ENCODE measurements at places on chromosomes 11 and 22.

DNA sequence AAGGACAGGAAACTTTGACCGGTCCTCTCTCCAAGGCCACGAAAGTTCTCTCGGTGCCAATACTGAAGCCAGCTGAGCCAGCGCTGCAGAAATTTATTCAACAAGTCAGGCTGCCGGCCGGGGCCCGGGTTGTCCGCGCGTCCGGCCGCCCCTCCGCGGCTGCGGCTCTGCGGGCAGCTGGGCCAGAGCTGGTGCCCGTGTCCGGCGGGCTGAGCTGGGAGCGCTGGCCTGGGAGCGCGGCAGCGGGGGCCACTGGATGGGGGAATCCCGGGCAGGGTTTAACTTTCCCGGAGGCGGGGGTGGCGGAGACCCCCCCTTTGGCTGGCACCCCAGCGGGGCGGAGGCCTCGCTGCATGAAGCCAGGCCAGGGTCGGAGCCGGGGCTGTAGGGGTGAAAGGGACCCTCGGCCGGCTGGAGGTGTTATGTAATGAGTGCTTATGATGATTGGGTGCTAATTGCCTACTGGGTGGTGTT lies 12.3 kb upstream of the CACNA1I start:
- no peak for DNase-seq

DNA sequence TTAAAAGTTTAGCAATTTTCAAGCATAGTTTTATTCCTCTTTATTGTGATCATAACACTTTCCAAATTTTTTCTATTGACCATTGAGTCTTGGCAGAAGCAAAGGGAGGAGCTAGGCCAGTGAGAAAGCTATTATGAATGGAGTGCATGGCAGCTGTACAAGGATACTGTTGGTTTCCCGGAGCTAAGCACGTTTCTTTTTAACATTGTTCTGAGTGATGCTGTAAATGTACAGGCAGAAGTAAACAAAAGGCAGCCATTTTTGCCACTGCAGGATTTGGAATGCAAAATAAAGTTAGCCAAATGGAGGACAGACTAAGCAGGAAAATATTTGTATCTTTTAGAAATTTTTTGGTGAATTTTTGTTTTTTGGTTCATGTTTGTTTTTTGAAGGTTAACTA lies 16.2 kb downstream of the CBL start:
- no peak for DNase-seq

DNA sequence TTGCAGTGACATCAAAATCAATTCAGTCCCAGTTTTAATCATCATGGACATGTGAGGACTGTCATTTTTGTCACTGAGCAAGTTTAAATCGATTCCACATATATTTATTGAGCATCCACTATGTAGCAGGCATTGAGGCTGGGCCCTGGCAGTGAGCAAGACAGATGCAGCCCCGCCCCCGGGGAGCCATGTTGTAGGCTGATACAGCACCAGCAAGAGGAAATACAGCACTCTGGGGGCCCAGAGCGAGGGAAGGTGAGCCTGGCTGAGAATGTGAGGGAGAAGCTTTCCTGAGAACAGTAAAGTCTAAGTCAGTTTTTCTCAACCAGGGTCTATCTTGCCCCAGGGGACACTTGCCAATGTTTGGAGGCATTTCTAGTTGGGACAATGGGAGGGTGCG lies 108.6 kb upstream of the ASPHD2 start:
- DNase-seq = no peak

- DNase-seq = peak; percentile 13
Observed at GRCh38 chr11:46916286-46917108, 1.9 kb downstream of the LRP4 start.

DNA sequence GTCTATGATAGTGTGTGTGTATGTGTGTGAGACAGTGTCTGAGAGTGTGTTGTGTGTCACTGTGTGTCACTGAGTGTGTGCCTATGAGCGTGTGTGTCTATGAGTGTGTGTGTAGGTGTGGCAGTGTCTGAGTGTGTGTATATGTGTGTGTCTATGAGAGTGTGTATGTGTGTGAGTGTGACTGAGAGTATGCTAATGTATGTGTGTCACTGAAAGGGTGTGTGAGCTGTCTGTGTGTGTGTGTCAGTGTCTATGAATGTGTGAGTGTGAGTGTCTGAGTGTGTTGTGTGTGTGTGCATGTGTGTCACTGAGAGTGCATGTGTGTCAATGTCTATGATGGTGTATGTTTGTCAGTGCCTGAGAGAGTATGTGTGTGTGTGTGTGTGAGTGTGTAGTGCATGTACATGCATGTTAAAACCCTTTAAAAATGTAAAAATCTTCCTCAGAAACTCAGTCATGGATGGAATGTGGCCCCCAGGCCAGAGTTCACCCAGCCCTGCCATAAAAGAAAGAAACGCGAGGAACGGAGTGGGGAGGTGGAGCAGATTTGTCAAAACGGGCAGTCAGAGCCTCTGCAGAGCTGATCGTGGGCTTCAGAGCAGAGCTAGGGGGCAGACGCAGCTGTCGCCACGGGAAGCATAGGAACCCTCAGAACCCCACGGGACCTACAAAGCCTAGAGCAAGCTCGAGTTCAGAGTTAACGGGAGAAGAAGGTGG lies 218.8 kb downstream of the CTTN start:
- no peak for DNase-seq

DNA sequence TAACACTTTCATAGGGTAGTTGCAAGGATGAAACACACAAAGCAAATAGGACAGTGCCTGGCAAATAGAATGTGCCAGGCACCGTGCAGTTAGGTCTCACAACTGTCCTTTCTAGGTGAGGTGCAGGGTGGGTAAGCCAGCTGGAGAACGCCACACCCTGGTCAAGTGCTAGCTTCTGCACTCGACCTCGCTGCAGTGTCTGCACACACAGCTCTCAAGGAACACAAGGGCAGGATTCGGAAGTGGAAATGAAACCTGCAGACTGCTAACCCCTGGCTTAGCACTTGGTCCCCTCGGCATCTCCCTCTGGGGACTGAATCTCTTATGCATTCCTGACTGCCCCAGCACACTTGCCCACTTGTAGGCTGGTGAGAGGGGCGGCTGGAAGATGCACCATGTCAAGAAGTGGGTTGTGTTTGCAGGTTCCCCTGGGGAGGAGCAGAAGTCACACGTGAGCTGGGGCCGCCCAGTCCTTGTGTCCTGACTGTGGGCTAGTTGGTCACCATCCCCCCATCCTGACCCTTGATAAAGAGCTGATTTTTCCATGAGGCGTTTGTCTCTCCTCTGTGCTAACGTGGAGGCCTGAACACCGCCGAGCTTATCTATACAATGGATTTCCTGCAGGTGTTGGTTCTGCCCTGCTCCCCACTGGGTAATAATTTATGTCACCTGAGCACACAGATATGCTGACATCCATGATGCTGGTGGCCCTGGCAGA lies 89.0 kb downstream of the MICAL2 start:
- no peak for DNase-seq

DNA sequence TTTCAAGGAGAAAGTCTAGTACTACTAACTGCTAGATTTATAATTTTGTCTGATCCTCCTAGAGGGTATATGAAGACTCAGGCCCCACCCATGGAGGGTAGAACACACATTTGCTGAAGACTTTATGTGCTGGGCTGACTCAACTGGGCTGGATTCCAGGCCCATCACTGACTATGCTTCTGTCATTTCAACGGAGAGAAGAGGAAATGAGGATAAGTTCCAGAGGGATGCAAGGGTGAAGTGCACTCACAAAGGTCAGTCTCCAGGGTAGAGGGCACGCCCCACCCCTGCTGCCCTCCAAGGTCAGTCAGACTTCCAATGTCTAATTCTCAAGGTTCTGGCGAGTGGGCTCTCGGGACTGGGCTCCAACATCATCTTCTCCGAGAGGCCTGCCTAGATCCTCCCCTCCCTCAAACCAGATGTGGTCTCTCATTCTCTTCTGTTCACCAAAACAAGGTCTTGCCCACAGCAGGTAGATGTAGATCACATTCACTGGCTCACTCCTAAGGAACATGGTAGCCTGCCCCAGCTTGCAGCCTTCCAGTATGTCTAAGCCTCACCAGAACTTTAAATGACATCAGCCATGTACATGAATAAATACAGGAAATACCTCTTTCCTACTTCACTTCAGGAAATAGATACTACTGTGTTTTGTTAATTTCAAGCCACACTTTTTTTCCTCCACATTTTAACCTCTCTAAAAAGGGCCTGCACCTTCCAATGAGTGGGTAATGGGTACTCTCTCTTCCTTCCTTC lies 7.3 kb upstream of the C11orf86 start:
- no peak for DNase-seq

- DNase-seq = no peak
Observed at GRCh38 chr11:69411257-69411924, 70.1 kb upstream of the LINC01488 start.

- DNase-seq = no peak
Observed at GRCh38 chr11:75262961-75263852, 22.6 kb downstream of the TPBGL start.

DNA sequence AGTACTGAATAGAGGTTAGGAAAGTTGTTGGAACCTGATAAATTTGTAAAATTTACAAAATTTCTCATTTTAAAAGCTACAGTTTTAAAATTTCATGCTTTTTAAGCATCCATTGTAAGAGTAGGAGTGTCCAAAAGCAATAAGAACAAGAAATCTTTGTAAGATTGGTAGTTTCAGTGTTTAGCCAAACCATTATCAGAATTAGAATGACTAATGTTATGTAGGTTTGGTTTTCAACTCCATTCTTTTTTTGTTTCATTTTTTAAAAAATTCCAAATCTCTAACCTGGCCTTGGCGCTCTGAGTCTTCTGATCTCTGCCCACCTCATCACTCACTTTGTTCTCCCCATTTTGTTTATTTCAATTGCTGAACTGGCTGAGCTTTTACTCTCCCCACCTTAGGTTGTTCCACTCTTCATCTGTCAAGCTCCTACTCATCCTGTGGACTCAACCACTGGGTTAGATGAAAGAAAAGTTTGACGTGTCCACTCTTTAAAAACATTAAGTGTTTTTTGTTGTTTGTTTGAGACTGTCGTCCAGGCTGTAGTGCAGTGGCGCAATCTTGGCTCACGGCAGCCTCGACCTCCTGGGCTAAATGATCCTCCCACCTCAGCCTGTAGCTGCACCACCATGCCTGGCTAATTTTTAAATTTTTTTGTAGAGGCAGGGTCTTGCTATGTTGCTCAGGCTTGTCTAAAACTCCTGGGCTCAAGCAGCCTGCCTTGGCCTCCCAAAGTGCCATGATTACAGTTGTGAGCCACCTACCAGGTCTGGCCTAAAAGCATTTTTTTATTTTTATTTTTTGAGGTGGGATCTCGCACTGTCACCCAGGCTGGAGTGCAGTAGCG lies 14.0 kb downstream of the EP300 start:
- DNase-seq = no peak

DNA sequence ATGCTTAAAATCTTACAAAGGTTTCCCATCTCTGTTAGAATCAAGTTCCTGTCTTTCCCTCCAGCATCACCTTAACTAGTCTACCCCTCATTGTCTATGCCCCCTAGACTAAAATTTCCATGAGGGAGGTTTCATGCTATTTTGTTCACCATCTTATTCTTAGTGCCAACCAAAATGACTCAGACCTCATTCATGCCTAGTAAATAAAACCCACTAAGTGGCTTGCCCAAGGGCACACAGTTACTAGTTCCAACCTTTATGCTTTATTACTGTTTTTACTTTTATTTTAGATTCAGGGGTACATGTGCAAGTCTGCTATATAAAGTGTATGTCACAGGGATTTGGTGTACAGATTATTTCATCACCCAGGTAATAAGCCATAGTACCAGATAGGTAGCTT lies 469.1 kb upstream of the FAT3 start:
- DNase-seq = no peak

GRCh38 chr11:117863383-117863782 lies 13.1 kb downstream of the FXYD6 start:
- no peak for DNase-seq

GRCh38 chr11:134055029-134055428 lies 13.8 kb upstream of the JAM3 start:
- DNase-seq = no peak

DNA sequence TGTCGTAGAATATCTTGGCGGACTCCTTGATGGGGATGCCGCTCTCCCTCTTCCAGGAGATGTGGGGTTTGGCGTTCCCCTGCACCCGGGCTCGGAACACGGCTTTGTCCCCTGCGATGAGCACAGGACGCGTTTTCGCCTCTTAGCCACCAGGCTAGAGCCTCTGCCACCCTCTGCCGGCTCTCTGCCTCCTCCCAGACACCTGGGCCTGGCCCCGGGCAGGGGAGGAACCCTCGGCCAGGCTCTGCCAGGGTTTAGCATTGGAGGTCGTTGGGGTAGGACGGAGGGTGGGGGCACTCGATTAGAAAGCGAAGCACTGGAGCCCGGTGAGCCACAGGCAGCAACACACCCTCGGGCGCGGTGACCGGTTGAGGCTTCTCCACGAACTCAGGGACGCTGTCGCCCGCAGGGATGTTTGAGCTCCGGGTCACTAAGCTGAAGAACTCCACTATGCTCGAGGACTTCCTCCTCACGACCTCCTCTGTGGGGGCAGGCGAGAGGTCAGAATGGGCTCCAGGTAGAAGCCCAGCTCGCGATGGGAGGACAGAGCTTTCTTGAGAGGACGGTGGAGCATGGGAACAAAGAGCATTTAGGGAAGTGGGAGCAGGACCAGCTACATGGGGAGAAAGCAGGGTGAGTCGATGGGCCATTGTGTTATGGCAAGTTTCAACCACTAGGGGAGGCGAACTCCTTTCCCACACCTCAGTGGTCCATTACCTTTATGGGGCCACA lies 4.3 kb downstream of the IGSF22 start:
- DNase-seq = peak; percentile 30

- DNase-seq = no peak
Observed at GRCh38 chr22:44074337-44074984, 50.4 kb downstream of the PARVB start.

GRCh38 chr22:20583471-20583922 lies 76.1 kb downstream of the MED15 start:
- DNase-seq = no peak

- no peak for DNase-seq
Observed at GRCh38 chr11:61691380-61692156, 11.4 kb downstream of the DAGLA start.

DNA sequence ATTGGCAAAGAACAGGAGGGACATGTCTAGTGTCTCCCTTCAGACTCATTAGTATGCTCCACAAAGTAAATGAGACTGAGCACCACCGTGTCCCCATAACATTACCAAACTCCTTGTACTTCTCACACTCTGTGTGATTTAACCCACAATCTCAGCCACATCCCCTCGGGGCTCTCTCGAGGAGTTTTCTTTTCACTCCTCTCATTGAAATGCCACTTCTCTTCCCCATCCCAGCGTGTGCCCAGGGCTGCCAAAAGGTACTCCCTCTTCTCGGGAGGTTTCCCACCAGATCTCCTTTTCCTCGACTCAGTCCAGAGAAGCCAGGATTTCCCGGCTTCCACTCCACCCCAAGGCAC lies 1.1 kb downstream of the RBFOX2 start:
- peak; percentile 3 for DNase-seq

DNA sequence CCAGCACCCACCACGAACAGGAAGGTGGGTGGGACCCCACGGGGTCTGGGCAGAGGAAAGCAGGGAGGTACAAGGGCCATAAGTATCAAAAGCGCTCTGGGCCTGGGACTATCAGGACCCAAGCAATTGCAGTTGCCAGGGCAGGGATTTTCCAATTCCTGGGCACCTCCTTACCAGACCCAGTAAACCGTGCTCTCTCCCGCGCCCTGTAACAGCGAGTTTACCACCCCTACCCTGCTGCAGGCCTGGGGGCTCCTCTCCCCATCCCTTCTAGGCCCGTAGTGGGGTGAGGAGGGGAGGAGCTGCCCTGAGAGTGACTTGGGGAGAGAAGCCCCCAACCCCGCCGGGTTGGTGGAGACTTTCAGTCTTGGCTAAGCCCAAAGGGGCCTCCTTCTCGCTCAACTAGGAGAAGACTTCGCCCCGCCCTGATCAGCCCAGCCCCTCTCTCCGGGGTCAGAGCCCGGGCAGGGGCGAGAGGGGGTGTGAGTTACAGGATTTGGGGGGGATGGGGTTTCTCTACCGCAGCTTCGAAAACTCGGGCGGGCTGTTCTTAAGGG lies 5.4 kb downstream of the PAX6 start:
- no peak for DNase-seq

GRCh38 chr11:19763330-19763729 lies 50.7 kb downstream of the NAV2 start:
- DNase-seq = no peak

Data from T-cell (primary cell).